ENCODE measurements at places on chromosomes 16 and 17.

DNA sequence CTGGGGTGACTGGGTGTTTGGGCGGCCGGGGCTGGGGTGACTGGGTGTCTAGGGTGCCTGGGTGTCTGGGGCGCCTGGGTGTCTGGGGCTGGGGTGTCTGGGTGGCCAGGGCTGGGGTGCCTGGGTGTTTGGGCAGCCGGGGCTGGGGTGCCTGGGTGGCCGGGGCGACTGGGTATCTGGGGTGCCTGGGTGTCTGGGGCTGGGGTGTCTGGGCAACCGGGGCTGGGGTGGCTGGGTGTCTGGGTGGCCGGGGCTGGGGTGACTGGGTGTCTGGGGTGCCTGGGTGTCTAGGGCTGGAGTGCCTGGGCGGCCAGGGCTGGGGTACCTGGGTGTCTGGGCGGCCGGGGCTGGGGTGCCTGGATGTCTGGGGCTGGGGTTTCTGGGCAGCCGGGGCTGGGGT lies 13.4 kb upstream of the APRT start:
- no peak for DNase-seq

DNA sequence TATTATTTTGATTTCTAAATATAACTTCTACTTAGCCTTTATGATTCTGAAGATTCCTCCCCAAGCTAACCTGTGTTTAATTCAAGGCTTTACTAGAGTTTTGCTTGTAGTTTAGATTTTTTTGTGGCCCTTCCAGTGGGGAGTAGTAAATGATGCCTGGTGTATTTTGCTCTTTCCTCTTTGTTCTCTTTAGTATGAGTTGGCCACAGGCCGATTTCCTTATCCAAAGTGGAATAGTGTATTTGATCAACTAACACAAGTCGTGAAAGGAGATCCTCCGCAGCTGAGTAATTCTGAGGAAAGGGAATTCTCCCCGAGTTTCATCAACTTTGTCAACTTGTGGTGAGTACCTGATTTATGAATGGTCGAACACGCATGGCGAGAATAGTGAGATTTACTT lies 108.3 kb downstream of the MAP2K4 start:
- DNase-seq: no peak

GRCh38 chr17:2057760-2058585 lies 3.1 kb downstream of the HIC1 start:
- DNase-seq: no peak

GRCh38 chr16:71648921-71649320 lies 22.9 kb downstream of the MARVELD3 start:
- no peak for DNase-seq

- DNase-seq: peak; percentile 71
These were observed 2.3 kb downstream of the DLG4 start for GRCh38 chr17:7217113-7217987.

DNA sequence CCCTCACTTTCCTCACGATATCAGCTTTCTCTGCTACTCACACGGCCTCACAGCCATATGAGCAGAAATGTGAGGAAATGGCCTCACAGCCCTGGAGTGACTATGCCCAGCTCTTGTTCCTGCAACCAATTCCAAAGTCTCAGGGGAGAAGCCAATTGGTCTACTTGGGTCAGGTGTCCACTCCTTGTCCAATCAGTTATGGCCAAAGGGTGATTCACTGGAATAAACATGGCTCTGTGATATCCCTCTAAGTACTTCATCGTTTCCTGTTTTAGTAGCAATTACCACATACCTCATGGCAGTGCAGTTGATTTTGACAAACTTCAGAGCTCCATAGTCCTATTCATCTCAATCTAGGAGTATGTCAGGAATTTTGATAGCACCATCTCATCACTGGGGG lies 195.4 kb downstream of the KATNIP start:
- no peak for DNase-seq

GRCh38 chr16:72928090-72928981 lies 119.6 kb downstream of the ZFHX3 start:
- no peak for DNase-seq
